HTR-8/SVneo (cell line): ENCODE measurements at places on chromosomes 3 and 15.

DNA sequence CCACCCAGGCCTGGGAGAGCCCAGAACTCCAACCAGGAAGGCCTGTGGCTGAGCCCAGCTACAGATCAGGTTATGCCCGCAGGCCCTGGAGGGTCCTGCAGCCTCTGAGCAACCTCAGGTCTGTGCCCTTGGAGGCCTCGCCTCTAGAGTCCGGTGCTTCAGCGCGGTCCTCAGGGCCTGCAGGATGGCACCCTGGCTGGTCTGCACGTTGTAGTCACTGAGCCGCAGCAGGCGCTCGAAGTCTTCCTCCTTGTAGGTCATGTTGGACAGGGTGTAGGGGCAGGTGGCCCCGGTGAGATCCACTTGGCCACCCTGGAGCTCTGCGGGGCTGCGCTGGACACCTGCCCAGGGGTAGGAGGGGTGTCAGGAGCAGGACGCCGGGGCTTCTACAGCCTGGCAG lies 25.8 kb downstream of the PLA2G4D start:
- no peak for DNase-seq

DNA sequence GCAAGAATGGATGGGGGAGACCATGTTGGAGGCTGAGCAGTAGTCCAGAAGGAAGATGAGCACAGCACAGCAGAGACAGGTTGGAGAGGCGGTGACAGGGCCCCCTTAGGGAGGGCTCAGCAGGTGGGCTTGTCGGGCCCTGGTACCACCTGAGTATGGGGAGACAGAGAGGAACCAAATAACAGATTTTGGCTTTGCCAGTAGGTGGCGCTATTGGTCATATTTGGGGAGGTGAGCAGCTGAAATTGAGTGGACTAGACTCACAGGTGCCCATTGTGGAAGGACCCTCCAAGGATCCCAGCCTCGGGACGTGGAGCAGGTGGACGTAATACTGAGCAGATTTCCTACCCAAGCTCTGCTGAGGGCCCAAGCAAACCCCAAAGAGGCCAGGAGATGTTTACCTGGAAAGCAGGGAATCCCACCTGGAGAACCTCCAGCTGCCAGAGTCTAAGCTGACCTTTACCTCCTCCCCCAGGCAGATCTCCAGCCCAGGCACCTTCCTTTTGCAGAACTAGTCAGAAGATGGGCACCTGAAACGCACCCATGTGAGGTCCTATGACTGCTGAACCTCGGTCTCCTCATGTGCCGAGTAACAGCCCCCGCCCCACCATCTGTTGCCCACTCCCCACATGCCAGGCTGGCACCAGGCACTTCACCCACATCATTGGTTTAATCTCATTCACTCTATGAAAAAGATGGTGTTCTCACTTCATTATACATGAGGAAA lies 24.6 kb upstream of the CORO2B start:
- peak; percentile 76 for DNase-seq

GRCh38 chr3:46538803-46539442 lies 27.2 kb downstream of the LRRC2 start:
- DNase-seq: no peak

DNA sequence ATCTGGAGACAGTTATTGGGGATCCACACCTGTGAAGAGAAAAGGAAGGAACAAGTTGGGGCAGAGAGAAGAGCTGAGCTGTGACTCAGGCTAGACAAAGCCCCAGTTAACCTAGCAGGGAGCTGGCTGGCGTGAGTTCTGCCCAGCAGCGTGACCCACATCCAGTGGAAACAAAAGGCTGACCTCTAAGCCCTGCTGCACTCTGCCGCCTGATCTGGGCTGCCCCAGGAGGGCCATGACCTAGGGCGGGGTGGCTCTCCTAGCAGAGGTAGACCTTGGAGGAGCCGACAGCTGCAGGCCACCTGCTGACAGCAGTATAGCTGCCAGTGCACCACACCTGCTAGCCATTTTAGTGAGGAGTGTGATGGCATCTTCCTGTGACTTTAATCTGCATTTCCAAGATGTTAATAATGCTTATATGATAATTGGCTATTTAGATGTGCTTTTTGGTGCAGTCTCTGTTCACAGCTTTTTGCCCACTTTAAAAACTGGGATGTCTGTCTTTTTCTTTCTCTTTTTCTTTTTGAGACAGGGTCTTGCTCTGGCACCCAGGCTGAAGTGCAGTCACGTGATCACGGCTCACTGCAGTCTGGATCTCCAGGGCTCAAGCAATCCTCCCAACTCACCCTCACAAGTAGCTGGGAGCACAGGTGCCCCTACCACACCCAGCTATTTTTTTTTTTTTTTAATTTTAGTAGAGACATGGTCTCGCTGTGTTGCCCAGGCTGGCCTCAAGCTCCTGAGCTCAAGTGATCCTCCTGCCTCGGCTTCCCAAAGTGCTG lies 78.1 kb downstream of the LSM3 start:
- DNase-seq: no peak

DNA sequence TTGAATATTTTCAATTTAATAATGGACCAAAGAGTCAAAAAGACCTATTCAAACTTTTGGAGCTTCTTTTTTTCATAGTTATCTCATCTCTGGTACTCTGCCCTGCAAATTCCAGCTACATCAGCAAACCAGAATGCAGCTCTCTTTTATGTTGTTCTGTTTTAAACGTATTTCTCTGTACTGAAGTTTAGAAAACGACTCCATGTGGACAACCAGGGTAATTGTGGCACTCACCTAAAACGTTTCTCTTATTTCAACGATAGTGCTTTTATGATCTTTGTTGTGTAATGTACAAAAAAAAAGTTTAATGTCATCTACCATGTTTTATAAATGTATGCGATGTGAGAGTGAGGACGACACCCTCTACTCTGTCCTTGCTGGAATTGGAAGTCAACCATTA lies 1472.3 kb upstream of the GBE1 start:
- DNase-seq: no peak

DNA sequence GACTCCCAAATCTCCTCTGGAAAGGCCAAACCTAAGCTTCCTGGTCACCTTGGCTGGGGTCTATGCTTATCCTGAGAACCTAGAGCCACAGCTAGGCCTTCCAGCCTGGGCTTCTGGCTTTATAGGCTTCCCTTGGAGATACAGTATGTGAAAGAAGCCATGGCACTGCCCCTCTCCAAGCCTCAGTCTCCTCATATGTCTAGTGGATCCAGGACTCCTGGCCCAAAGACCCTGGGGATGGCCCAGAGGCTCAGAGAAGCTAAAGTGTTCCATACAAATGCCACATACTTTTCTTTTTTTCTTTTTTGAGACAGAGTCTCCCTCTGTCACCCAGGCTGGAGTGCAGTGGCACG lies 8.6 kb downstream of the ACAA1 start:
- DNase-seq: no peak

- no peak for DNase-seq
These were observed 1.1 kb upstream of the PML start for GRCh38 chr15:73993211-73993994.

DNA sequence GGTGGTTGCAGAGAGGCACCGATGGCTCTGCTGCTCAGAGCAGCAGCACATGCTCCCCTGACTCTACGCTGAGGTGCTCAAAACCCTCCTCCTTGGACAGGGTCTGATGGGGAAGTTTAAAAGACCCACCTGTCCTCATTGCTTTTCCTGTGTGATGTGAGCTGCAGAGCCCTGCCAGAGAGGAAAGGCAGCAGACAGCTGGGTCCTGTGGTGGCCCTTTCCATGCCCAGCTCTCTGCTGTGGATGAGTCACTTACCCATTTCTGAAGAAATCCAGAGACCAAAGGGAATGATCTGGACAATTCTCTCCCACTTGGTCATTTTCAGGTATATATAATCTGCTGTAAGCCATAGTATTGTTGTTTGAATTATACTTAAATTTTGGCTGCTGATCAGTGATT lies 121.7 kb downstream of the CHDH start:
- DNase-seq: no peak

GRCh38 chr15:88635318-88635717 lies 3.5 kb upstream of the ISG20 start:
- DNase-seq: no peak

- no peak for DNase-seq
These were observed 51.0 kb upstream of the STT3B start for GRCh38 chr3:31481697-31482096.

DNA sequence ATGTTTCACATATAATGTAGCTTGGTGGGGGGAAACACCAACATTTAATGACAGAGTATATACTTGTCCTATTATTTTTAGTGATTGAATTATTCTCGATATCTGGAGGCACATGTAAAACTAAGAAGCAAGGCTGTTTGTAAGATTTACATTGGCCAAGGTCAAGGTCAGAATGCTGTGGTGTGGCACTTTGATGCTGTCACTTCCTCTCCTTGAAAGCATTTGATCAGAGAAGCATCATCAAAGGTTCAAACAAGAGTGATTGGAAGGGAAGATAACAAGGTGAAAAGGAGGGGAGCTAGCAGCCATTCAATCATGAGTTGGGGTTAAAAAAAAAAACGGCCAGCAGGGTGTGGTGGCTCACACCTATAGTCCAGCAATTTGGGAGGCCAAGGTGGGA lies 26.4 kb downstream of the RTF1 start:
- no peak for DNase-seq

- DNase-seq: peak; percentile 48
These were observed 79.9 kb downstream of the UBP1 start for GRCh38 chr3:33360136-33360825.

DNA sequence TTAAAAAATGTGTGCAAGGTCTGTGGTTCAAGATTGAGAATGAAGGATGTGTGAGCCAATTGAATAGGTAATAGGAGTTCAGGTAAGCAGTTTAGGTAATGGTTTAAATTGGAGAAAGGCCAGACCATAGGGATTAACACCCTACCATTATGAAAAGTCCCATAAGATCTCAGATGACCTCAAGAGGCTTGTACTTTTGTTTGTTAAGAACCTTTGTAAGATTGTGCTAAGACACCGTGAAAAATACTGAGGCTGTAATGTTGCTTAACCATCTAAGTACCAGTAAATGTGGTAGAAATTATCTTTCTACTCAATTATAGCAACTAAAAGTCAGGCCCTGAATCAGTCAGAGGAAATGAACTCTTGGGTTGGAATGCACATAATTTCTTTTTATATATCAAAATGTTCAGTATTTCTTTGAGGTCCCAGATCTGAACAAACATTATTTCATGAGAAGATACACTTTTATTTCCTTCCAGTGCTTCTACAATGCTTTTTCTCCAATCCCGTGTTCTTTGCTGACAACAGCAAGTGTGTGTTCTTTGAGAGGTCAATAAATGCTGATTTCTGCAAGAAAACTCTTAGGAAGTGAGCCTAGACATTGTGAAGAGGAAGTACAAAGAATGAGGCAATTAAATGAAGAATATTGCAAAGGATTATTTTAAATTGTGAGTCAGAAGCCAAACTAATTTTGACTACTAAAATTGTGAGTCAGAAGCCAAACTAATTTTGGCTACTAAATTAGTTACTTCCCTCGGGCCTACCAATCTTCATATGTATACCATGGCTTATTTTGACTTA lies 66.4 kb downstream of the TCF12 start:
- DNase-seq: no peak

DNA sequence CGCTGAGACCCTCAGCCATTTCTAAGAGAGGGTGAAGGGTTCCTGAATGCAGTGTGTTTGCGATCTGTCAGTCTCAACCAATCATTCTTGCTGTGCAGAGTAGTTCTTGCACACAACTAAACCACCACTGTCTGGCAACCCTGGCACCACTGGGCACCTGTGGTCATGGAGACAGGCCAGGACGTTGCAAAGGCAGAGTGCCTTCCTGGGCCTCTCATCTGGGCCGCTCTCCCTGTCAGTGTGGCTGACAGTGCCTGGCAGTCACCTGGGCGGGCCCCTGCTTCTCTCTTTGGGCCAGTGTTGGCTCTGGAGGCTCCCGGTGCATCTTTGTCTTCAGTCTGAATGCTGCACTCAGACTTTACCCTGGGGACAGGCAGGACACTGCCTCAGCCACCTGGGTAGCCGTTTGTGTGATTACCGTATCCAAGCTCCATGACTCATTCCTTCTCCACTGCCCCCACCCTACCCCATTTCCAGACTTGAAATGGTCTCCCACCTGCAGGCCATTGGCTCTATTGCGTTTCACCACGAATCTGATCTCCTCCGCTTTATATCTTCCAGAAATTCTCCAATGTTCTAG lies 104.6 kb upstream of the KLF13 start:
- no peak for DNase-seq

DNA sequence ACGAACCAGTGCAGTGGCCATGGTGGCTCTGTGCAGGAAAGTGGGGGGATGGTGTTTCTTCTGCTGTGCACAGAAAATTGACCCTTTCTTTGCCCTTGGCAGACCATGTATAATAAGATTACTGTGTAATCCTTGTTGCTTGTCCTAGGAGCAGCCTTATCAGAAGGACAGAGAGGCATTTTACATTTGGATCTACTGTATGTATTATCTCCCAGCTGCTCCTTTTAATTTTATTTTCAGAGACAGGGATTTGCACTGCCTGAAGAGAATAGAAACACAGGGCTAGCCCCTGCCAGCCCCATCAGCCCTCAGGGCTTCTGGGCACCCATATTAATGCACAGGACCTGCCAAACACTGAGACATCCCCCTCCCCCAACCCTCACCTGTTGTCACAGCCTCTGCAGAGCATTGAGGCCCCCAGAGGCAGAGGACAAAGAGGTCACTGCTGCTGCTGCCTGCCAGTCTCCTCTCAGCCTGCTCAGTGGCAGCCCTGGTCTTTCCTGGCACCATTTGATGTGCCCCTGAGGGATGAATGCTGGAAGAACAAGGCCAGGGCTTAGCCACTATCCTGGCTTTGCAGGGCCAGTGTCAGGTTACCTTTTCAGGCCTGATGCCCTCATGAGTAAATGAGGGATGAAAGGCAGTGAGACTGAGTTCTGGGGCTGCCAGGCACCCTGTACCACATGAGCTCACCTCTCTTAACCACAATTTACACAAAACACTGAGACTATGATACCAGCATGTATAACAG lies 533.4 kb downstream of the NTRK3 start:
- DNase-seq: no peak

DNA sequence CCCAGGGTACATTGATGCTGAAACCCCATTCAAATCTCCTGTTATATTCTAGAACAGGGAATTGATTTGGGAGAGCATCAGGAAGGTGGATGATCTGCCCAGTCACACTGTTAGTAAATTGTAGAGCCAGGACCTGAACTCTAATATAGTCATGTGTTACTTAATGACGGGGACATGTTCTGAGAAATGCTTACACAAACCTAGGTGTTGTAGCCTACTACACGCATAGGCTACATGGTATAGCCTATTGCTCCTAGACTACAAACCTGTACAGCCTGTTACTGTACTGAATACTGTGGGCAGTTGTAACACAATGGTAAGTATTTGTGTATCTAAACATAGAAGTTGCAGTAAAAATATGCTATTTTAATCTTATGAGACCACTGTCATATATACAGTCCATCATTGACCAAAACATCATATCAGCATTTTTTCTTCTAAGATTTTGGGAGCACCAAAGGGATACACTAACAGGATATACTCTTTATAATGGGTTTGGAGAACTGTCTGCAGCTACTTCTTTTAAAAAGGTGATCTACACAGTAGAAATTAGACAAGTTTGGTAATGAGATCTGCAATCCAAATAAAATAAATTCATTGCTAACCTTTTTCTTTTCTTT lies 5.8 kb downstream of the B2M start:
- DNase-seq: no peak

DNA sequence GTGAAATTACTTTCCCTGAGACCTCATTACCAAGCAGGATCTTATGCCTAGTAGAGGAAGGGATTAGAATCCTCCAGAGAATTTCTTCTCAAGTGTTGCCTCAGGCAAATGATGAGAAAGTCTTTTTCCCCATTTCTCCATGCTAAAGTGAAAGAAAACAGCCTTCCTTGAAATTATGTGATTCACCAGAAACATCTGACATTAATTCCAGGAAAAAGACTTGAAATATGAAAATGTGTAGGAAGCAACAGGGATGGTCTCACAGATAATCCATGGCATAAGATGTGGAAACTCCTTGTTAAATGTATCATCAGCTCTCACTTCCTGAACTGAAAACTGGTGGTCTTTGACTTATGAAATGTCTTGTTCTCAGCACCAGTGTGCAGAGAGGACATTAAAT lies 17.9 kb upstream of the ABI3BP start:
- DNase-seq: no peak
